ENCODE measurements at places on chromosomes 3 and 15. TPM values are rescaled to one million over a fixed set of nuclear protein-coding genes. Genes with fewer than 3 reads are reported as not detected.
A peak's percentile ranks its signal among the peaks of the same experiment; 100 is the strongest.

- DNase-seq, result no peak
These were observed 110.3 kb upstream of the SMAD3 start for GRCh38 chr15:66955001-66955516.

GRCh38 chr15:31305796-31306425 is 20.7 kb upstream of the KLF13 start:
- no peak for DNase-seq

DNA sequence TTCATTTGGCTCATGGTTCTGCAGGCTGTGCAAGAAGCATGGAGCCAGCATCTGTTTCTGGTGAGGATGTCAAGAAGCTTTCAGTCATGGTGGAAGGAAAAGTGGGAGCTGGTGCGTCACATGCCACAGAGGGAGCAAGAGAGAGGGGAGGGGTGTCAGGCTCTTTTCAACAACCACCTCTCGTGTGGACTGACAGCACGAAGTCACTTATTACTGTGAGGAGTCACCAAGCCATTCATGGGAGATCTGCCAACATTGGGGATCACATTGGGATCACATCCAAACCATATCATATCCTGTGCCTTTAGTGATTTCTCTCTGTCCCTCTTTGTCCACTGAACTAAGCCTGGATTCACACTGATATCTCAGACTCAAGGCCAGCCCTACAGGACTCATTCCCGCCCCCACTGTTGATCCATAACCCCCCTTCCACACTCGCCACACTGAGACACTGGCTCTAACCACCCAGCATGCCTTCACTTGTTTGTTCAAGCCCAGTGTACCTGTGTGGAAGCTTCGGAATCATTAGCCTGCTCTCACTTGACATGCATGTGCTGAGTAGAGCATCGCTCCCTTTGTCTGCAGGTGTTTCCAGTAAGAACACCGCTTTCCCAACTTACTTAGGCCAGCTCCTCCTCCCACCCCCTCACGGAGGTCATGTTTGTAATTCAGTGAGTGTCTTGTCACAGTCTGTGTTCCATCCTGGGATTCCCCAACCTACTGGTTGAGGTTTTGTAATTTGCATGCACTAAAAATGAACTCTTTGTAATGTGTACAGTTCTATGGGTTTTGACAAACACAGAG is 132.2 kb downstream of the KLF13 start:
- no peak for DNase-seq

- DNase-seq, result no peak
These were observed 92.8 kb downstream of the OCA2 start for GRCh38 chr15:28006116-28006905.

DNA sequence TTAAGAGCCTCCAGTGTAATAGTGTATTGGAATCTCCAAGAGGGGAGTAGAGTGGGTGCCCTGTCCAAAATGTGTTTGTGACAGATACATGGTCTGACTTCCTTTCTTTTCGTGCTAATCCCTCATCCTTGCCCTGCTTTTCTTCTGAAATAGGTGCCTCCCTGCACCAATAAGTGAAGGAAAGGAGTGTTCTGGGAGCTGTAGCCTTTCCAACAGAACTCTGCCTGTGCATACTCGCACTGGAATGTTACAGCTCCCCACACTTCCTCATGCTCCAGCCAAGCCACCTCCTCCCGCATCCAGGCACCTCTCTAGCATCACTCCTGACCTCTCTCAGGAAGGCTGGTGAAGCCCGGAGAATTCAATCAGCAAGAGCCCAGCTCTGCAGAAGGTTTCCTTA is 478.0 kb downstream of the GABRG3 start:
- peak; percentile 77 for DNase-seq

- DNase-seq, result no peak
These were observed 155.4 kb upstream of the CCDC54 start for GRCh38 chr3:107221856-107222255.

- no peak for DNase-seq
These were observed 75.6 kb downstream of the IQCH start for GRCh38 chr15:67329984-67330733.

DNA sequence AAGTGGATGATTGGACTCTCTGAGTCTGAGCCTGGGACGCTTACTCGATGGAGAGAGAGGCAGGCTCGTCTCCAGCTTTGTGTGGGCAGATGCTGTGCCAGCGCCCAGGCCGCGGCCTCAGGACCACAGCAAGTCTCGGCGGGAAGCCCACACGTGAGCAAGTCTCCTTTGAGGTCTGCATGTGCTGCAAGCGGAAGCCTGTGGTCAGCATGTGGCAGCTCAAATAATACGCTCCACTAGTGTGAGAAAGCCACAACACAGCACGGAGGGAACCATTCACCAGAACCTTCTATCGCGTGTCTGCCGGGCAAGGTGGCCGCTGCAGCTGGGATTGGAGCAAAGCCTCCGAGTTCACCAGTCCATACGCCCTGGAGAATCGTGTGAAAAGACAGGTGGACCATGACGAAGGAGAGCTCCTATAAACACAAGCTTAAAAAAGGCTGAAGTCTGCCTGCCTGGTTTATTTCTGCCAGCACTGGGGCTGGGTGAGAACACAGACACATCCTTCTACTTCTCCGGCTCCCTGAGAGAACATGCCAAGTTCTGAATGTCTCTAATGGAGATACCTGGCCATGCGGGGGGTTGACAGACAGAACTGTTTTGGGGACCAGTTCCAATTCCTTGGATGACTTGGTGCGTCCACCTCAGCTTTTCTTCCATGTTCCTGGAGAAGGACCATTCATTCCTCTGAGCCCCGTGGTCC is 82.0 kb upstream of the LRIG1 start:
- DNase-seq, result no peak

DNA sequence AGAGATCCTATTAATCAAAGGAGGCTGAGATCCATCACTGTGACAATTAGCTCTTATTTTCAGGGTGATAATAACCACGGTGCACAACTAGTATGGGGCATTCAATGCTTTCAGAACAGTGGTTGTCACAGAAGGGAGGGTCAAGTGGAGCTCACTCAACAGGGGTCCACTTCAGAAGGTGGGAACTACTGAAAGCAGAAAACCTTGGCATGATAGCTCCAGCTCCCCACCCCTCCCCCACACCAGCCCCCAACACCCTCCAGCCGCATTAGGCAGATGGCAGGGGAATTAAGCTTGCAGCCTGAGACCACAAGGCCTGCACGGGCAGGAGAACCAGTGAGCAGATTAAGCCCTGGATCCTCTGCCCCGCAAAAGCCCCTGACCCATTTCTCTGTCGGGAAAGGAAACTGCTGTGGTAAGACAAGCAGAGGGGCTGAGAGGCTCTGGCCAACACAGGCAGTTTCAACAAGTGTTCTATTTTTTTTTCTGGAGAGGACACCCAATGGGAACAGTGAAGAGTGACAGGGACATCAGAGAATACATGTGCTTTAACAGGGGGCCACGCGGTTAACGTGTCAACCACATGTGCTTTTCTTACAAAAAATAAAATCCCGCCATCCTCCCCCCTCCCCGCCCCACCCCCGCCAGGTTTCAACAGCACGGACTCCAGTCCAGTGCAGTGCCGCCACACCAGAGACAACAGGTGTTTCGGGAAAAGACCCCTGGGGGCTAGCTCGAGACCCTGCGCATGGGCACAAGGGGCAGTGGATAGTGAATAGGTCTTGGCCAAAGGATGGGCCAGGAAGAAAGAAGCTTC is 997 bp downstream of the FYCO1 start:
- DNase-seq, result no peak

DNA sequence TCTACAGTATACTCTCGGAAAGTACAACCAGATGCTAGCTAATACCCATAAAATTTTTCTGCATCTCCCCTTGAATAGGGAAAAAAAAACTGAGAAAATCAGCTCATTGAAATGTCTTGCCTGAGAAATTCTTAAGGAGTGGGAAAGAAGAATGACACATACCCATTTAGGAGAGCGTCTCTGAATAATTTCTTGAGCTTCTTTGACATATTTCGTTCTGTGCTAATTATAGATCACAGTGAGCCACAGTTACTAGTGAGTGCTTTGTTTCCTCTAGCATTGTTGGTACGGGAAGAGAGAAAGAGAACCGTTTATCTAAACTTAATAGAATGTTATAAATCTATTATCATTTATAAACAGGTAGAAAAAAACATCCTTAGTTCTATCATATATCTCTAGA is 588.4 kb downstream of the UNC13C start:
- no peak for DNase-seq

GRCh38 chr3:120764206-120764605 is 21.7 kb downstream of the GTF2E1 start:
- no peak for DNase-seq

DNA sequence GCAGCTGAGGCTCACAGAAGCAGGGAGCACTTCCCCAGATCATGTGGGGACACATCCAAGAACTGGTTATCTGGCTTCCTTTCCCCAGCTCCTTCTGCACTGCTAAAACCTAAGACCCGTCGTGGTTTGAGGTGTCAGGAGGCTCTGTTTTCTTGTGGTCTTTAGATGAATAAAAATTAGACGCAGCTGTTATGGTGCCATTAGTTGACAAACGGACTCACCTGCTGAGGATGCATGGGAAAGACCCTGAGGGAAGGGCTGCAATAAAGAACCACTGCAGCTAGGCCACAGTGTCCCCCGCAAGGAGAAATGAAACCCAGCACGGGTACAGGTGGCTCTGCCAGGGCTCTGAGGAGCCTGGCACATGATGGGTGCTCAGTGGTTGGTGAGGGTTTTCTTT is 99.4 kb downstream of the IQSEC1 start:
- no peak for DNase-seq

DNA sequence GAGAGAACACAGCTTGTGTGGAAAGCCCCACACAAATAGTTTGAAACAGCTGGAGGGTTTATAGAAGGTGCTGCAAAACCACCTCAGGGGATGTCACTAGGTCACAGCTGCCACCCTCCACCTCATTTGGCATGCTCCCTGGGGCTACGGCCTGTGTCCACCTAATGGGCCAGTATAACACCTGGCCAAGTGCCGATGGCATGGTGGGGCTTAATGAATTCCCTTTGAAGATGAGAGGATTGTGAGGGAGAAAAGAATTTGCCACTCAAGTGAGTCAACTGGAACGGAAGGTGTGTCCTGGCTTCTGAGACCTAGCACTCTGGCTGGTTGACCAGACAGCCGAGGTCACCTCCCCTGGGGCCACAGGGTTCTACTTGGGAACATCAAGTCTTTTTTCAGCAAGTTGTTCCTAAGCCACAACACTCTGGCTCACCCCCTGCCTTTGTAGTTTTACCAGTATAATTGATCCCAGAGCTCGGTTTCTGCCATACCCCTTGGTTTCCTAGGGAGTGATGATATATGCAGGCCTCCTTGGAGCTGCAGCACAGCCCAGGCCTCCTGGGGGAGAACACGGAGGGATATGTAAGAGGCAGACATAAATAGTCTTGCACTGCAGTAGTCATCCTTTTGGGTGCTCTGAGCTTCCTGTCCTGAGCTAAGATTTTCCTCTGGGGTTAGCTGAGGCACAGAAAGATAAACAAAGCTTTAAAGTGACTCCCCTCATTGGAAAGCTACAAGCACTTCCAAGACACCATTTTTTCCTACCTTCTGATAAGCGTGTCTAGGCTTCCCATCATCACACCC is 178.2 kb upstream of the LPP start:
- DNase-seq, result no peak

- DNase-seq, result peak; percentile 63
These were observed 88.9 kb downstream of the CLSTN2 start for GRCh38 chr3:140023616-140024530.

GRCh38 chr15:28783873-28784272 is 64.6 kb downstream of the GOLGA6L7 start:
- DNase-seq, result no peak

- no peak for DNase-seq
These were observed 73.4 kb downstream of the CPN2 start for GRCh38 chr3:194277786-194278130.

DNA sequence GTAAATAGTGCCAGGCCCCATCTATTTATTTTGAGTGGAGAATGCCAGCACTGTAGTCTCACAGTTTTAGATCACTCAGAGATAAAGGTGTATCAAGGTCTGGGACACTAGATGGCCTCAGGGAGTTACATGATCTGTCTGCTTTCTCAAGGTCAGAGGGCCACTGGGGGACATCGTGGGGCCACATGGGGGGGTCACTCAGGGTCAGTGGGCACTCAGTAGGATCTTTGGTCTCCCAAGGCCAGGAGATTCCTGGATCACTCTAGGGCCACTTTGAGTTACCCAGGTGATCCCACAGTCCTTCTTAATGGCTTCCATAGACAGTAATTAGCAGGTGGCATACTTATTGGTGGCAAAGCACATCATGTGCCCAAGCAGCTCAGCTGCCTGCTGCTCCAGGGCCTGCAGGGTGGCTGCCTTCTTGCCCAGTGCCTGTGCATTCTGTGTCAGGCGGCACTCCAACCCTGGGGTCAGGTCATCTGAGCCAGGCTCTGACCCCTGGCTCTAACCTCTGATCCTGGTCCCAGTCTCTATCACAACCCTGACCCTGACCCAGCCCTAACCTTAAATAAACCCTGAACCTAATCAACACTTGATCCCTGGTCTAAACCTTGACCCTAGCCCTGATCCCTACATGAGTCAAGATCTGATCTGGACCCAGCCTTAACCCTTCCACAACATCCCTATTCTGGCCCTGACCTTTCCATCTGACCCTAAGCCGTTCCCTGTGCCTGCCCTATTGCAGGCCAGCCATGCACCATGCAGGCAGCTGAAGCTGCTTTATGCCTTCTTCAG is 1.8 kb upstream of the LAMB2 start:
- DNase-seq, result no peak

- no peak for DNase-seq
These were observed 223.2 kb upstream of the LMCD1 start for GRCh38 chr3:8278448-8278847.

- no peak for DNase-seq
These were observed 524.7 kb downstream of the DIPK2A start for GRCh38 chr3:144496141-144496835.

DNA sequence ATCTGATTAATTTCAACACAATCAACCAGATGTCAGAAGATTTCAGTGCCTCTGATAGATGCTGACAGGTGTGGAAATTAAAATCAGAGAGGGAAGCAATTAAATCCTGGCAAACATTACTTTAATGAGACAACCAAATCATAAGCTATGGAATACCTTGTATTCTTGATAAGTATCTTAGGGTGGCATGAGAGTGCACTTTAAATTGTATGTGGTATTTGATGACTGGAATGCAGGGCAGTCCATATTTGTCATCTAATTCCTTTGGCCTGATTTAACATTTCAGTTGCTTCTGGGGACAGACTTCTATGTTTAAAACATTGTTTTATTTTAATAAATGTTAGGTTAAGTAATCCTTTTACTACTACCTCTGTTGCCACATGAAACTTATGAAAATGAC is 184.1 kb downstream of the LPP start:
- no peak for DNase-seq

- DNase-seq, result no peak
These were observed 162.5 kb downstream of the WNT7A start for GRCh38 chr3:13717222-13717895.

GRCh38 chr3:127133971-127134370 is 59.0 kb upstream of the PRR23E start:
- no peak for DNase-seq

- no peak for DNase-seq
These were observed 2.6 kb downstream of the FAM43A start for GRCh38 chr3:194688200-194688740.

GRCh38 chr15:65337436-65338070 is 33.1 kb downstream of the RNU5B-1 start:
- DNase-seq, result no peak

GRCh38 chr3:127387556-127388153 is 99.8 kb upstream of the PRR20G start:
- DNase-seq, result no peak

GRCh38 chr3:99163314-99163713 is 261.8 kb upstream of the DCBLD2 start:
- no peak for DNase-seq

The PRR20G gene
- 5.1 TPM for total RNA-seq

The DUOXA2 gene
- not detected for total RNA-seq

The TGM4 gene
- 7.4 TPM for total RNA-seq

The TBC1D5 gene
- 64.8 TPM for total RNA-seq

The LMAN1L gene
- 219 TPM for total RNA-seq

The CAV3 gene
- total RNA-seq, result not detected
